ENCODE measurements at places on chromosomes 13 and 19.

GRCh38 chr13:30045916-30046704 lies 195.7 kb upstream of the UBL3 start:
- no peak for DNase-seq

- no peak for DNase-seq
Measured at GRCh38 chr19:497869-498510, 1.7 kb downstream of the MADCAM1 start.

DNA sequence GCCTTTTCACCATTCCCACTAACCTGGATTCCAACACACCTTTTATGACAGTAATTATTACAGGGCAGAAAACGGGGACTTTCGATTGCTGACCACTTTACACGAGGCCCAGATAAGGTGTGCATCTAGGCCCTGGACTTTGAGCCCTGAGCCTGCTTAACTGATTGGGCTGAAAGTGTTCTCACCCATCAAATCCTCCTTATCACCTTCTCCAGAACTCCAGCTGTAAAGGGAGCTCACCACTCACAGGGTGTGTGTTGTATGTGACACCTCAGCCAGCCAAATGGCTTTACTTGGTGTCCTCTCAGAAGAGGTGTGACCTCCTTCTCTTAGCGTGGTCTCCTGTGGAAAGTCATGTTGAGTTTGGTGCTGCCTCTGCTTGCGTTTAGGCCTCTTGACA lies 36.5 kb downstream of the SIPA1L3 start:
- DNase-seq: no peak

- DNase-seq: peak; percentile 88
Measured at GRCh38 chr19:17078036-17078919, 2.7 kb downstream of the MYO9B start.

- no peak for DNase-seq
Measured at GRCh38 chr13:26664286-26664685, 96.3 kb downstream of the GPR12 start.

DNA sequence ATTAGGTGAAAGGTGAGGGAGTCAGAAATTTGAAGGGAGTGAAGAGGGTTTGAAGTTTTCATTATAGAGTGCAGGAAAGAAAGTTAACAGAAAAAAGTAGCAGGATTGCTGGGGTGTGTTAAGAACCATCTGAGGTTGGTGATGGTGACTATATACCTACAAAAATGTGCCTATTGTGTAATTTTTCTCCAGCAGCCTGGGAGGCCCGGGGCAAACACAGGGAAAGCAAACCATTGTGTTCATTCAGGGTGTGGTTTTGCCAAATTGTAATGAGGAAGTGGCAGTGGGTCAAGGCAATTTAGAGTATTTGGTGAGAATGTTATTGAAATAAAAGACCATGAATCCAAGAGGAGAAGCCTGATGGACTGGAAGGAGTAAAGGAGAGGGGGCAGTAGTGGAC lies 8.2 kb upstream of the SUCLA2 start:
- no peak for DNase-seq
